ENCODE measurements at places on chromosomes 1 and 21.

- no peak for DNase-seq
These were observed 424.4 kb upstream of the NFIA start for GRCh38 chr1:60657926-60658325.

- no peak for DNase-seq
These were observed 5.5 kb downstream of the TADA1 start for GRCh38 chr1:166870584-166870983.

- DNase-seq = no peak
These were observed 37.7 kb downstream of the DHRS3 start for GRCh38 chr1:12580054-12580887.

- DNase-seq = no peak
These were observed 15.5 kb upstream of the AHCTF1 start for GRCh38 chr1:246947255-246947654.

GRCh38 chr1:8182034-8182761 lies 135.7 kb upstream of the SLC45A1 start:
- DNase-seq = peak; percentile 77

- DNase-seq = no peak
These were observed 17.3 kb upstream of the FMO2 start for GRCh38 chr1:171167785-171168184.

GRCh38 chr1:151783796-151784195 lies 6.5 kb downstream of the TDRKH start:
- DNase-seq = no peak

Data from activated CD4-positive, alpha-beta T cell treated with anti-CD3 and anti-CD28 coated beads, Interleukin-10, Interleukin-2, amounts not matched to agents 100 ng/mL and 50 ng/mL, durations not matched to agents 16 hours and 8 hours (primary cell).